ENCODE measurements at places on chromosomes 6 and 20. TPM values are rescaled to one million over a fixed set of nuclear protein-coding genes. Genes with fewer than 3 reads are reported as not detected.
A peak's percentile ranks its signal among the peaks of the same experiment; 100 is the strongest.

- DNase-seq: no peak
These were observed 48.9 kb downstream of the RNASET2 start for GRCh38 chr6:166907373-166907841.

The SNX3 gene
- 236 TPM for total RNA-seq

GRCh38 chr6:49950415-49950751 is 13.6 kb downstream of the DEFB114 start:
- DNase-seq: no peak

The HLA-DOA gene
- total RNA-seq: not detected

DNA sequence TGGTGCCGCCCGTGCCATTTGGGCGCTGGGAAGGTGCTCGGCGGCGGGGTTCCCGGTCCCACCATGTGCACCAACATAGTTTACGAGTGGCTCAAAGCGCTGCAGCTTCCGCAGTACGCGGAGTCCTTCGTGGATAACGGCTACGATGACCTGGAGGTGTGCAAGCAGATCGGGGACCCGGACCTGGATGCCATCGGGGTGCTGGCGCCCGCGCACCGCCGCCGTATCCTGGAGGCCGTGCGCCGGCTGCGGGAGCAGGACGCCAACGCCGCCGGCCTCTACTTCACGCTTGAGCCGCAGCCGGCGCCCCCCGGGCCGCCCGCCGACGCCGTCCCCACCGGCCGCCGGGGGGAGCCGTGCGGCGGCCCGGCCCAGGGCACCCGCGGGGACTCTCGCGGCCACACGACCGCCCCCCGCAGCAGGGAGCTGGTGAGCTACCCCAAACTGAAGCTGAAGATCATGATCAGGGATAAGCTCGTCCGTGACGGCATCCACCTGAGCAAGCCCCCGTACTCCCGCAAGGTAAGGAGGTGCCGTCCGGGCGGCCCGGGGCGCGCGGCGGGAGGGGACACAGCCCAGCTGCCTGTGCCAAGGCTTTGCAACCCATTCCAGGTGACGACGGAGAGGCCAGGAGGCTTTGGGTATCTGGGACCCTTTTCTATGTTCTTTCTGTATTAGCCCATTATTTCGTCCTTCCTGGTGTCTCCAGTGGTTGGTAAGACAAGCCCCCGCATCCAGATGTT is 547 bp downstream of the SAMD5 start:
- no peak for DNase-seq

DNA sequence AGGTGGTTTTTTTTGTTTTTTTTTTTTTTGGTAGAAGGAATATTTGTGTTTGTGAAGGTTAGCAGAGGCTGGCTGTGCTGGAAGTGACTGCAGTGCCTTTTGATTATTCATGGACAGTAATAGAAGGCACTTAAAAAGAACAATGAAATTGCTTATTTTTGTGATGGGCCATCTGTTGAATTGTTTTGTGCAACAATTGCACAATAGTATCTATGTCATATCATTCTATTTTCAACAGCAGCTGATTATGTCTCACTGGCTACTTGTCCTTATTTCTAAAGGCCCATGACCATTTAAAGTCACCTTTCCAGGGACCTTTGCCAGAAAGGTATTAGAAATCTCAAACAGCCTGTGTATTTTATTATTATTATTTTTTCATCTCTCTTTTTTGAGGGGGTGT is 70.6 kb downstream of the AFG1L start:
- DNase-seq: peak; percentile 22

Data from GM23248 (cell line).